ENCODE measurements at places on chromosomes 6 and 20.

DNA sequence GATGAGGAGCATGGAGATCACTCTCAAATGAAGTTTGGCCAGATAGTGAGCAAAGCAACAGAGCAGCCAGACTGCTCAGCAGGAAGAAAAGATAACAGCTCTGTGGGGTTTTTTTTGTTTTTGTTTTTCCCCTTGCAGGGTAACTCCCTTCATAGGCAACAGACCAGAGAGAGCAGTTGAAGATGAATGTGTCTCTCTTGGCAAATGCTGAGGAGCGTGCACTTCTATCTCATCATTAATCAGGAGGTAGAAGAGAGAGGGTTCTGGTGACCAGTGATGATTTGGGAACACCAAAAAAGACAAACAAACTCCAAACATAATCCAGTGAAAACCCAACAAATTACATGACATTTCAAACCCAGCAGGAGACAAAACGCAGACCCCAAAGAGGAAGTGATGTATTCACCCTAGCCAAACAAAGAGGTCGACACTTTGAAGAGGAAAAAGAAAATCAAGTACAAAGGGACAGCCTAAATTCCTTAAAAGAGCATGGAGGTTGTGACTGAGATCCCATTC lies 66.2 kb upstream of the RREB1 start:
- DNase-seq, result no peak

DNA sequence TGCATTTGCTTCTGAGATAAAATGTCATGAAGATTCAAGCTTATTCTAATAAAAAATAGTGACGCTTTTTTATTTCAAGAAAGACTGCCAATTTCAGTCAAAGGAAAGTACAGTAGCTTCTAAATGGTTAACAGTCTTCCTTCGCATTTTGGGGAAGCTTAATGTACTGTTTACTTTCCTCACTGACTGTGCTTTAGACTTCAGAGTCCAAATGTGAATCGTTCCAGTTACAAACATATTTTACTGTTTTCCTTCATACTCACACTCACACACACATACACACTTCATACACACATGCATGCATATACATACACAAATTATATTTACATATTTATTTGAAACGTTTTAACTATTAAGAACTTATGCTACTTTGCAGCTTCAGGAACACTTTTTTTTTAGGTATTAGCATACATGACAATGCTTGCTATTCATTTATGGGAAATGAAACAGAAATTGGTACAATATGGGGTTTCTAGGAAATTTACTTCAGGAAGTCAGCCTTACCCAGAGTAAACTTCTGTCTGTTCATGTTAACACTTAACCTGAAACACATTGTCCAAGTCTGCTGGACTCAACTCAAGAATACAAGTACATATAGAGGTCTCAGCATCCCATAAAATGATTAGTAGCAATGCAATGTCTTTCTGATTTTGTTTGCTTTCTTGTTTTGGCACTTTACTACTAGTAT lies 145.4 kb downstream of the RPS12 start:
- no peak for DNase-seq

DNA sequence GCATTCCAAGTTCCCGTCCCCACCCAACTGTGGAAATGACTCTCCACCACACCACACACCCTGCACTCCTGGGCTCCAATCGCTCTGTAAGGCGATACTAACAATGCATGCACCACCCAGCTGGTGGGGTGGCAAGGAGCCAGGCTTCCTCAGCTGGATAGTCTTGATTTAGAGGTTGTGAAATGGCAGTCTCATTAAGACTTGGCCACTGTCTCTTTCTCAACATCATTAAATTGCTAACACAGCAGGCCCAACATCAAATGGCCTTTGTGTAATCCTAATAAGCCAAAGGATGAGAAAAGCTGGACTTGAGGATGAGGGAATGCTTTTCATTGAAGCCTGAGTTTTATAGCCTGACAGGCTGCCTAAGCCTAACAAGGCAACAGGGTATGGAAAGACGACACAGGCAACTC lies 223.7 kb downstream of the GMDS start:
- no peak for DNase-seq

- DNase-seq, result peak; percentile 46
Measured at GRCh38 chr20:57619051-57619831, 985 bp downstream of the ZBP1 start.

- DNase-seq, result peak; percentile 36
Measured at GRCh38 chr6:119348096-119348747, 1.3 kb downstream of the MAN1A1 start.

DNA sequence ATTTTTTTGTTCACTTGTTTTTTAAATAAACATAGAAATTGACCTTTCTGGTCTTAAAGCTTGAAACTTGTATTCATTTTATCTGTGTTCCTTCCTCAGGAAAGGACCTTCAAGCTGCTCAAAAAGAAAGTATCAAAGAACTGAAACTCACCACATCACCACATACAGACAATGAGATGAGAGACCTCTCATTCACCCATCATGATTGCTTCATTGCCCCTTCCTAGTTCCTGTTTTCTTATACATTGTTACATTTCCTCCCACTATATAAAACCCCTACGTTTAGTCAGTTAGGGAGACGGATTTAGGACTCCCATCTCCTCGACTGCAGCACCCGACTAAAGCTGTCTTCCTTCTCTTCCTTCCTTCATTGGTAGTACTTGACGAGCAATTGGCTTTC lies 180.5 kb upstream of the OPRM1 start:
- DNase-seq, result no peak

Measured in stimulated activated CD8-positive, alpha-beta memory T cell treated with anti-CD3 and anti-CD28 coated beads, Interleukin-2, amount 100 ng/mL, for 48 hours (primary cell).